ENCODE measurements at places on chromosomes 5 and 9.
A peak's percentile ranks its signal among the peaks of the same experiment; 100 is the strongest.

GRCh38 chr5:44997506-44997905 lies 188.8 kb downstream of the MRPS30 start:
- DNase-seq = no peak

- DNase-seq = no peak
Measured at GRCh38 chr9:137044502-137045177, 1.3 kb downstream of the NPDC1 start.

DNA sequence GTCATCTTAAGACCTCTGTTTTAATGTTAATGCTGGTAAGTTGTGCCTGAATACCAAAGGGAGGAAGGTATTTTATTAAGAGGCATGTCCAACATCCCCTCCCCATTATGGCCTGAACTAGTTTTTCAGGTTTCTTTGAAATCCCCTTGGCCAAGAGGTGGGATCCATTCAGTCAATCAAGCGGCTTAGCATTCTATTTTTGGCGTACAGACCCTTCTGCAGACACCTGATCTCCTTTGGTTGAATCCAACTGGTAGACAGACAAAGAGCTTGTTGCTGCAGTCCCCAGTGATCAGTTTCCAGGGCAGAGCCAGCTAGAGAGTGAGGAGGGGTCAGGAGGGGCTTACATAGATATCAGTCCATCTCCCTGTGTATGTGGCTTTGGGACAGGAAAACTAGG lies 7.9 kb upstream of the KCNMB1 start:
- DNase-seq = no peak

DNA sequence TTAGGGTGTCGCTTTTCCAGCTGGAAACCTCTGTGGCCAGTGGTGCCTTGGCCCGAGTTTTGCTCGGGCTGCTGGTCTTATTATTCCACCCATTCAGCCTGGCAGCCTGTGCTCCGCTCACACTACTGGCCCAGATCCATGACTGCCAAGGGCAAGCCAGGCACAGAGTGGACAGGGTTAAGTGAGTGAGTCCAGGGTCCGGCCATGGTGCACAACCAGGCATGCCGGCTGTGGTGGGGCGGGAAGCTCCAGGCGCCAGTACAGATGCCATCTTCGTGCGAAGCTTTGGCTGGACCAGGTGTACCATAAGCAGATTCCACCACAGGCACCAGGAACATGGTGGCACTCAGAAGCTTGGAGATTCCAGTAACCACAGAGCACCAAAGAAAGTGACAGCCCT lies 580.2 kb upstream of the FAM174A start:
- no peak for DNase-seq

- DNase-seq = no peak
Measured at GRCh38 chr9:90864779-90865178, 63.2 kb downstream of the SYK start.

- DNase-seq = no peak
Measured at GRCh38 chr5:71615809-71616208, 28.7 kb downstream of the MCCC2 start.

DNA sequence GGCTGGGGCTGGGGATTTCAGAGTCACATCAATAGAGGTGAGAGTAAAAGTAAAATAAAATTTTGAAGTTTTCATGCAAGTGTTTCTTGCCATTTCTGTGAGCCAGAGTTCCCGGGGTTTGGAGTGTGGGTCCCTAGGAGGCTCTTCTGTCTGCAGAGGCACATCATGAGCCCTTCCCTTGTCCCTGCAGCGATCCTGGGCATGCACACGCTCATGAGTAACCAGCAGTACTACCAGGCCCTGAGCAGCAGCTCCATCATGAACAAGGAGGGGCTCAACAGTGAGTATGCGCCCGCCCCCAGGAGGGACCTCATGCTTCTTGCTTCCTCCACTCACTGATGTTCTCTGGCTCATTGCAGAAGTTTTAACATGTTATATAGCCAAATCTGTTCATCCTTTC lies 61.1 kb downstream of the TMOD1 start:
- DNase-seq = no peak

DNA sequence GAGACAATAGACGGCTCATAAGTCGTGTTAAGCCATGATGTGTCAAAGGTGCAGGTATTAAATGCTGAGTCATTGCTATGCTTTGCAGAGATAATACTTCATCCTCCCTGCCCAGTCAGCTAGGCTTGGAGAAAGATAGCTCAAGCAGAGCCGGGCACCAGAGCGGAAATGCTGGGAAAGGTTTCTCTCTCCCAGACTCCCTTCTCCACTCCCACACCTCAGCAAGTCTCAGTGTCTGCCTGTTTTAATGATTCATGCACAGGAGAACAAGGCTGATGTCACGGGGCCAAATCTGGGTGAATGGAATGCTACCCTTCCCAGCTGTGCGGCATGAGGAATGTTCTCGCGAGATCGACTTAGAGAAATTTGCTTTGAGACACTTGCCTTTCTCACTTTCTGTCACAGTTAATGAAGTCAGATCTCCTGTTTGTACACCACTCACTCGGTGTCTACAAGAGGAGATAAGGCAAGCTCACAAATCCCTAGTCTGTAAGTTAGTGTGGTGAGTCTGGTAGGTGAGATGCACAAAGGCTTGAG lies 204.4 kb downstream of the EFNA5 start:
- DNase-seq = no peak

DNA sequence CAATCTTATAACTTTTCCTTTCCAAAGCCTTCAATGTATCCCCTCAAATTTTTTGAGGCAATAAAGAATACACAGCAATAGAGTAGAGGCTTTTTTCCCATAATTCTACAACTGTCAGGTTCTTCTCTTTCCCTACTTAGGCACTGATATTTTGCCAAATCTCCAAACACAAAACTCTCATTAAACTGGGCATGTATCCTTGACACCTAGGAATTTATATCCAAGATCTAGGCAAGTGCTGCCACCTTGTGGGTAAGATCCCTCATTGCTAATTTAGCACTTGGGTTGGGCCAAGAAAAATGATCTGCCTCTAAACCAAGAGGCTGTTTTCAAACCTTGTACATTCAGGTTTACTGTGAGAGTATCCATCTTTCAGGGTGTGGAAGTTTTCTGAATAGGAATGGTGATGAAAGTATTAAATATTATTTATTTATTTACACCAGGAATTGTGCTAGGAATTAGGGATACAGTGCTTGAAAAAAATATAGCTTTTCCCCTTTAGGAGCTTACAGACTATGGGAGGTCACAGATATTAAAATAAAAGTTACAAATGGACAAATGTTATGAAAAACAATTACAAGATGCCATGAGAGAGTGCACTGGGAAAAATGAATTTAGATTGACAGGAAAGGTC lies 17.6 kb downstream of the TSTD2 start:
- no peak for DNase-seq

DNA sequence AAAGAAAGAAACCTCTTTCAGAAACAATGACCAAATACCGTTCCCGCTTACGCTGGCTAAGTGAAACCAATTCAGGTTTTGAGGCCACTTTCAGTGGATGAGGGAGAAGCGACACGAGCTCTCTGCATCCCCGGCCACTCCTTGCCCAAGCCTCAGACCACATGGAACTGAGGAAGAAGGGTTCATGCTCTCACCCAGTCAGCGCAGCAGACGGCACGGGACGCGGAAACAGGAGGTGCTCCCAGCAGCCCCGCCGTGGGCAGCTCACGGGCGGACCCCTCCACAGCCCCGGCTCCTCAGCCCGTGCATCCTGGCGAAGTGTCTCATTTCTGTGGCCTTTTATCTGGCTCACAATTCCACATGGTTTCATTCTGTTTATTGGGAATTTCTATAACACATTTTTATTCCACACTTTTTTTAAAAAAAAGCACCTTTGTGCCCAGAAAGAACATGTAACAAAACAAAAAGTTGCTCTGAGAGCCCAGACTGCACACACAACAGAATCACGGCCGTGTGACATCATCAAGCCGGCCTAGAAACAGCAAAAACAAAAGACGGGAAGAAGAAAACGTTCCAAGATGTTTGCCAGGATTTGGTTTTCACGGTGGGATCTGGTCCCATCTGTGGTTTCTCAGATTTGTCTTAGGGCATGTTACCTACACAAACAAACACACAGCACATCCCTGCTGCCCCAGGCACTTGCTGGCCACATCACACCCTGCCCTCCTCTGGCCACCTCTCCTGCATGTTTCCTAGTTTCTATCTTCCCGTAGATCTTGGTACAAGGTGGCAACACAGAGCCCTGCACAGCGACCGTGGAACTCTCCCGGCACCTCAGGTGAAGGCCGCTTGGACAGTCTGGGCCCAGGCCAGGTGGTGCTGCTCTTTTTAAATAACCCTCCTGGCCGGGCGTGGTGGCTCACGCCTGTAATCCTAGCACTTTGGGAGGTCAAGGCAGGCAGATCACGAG lies 16.2 kb downstream of the QSOX2 start:
- DNase-seq = no peak

DNA sequence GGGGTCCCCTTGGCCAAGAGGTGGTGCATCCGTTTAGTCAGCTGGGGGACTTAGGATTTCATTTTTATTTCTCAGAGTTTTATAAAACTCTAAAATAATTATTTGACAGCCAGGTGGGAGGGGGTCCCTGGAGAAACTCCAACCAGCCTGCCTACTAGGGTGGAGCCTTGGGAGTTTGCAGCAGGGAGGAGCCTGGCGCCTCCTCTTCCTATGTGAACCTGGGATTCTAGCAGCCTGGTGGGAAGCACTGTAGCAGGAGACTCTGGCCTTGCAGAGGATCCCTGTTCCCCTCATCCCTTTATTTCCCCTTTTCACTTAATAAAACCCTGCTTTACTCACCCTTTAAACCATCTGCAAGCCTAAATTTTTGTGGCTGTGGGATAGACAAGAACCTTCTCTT lies 50.8 kb downstream of the FXN start:
- DNase-seq = no peak

- DNase-seq = no peak
Measured at GRCh38 chr9:118568704-118569103, 800.5 kb downstream of the BRINP1 start.

DNA sequence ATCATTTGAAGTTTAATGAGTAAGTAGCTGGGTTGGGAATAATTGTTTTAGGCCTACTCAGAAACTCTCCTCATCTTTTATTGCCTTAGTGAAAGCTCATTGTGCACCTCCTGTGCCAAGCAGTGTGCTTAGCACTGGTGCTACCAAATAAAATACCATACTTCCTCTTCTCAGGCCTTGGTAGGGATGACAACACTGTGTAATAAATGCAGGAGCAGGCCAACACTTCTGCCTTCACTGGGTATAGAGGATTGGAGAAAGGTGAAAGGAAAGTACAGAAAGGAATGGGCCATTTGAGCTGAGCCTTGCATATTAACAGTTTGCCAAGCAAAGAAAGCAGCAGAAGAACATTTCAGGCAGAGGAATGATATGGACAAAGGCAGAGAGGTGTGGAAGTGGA lies 285.7 kb downstream of the NR3C1 start:
- DNase-seq = no peak

DNA sequence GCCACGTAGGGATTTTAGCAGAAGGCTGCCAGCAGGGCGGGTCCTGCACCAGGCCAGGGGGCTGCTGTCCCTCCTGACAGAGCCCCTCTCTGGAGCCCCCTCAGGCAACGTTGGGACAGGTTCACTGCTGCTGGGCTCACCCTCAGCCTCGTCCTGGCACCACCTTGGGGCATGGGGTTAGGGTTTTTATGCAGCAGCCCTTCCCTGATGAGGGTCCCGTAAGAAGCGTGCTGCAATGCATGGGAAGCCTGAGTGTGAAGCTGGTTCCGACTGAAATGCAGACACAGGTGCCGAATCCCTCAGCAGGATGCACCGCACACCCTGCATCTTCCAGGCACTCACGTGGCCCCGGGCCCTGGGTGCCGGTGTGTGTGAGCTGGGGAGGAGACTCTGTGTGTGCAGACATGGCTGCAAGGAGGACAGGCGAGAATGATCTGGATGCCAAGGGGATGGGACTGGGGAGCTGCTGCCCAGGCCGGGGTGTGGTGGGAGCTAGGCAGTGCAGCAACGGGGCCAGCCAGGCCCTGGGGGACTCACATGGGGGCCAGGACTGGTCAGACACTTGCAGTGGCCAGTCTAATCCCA lies 27.1 kb downstream of the ZDHHC11B start:
- DNase-seq = no peak

- no peak for DNase-seq
Measured at GRCh38 chr5:149829954-149830353, 99.8 kb downstream of the PPARGC1B start.

GRCh38 chr5:8522646-8523045 lies 653.7 kb downstream of the MTRR start:
- DNase-seq = no peak

GRCh38 chr5:128376577-128376976 lies 161.5 kb downstream of the FBN2 start:
- DNase-seq = no peak

- DNase-seq = no peak
Measured at GRCh38 chr9:6605202-6605601, 40.3 kb downstream of the GLDC start.

GRCh38 chr5:140351609-140352334 lies 5.4 kb upstream of the HBEGF start:
- DNase-seq = no peak

DNA sequence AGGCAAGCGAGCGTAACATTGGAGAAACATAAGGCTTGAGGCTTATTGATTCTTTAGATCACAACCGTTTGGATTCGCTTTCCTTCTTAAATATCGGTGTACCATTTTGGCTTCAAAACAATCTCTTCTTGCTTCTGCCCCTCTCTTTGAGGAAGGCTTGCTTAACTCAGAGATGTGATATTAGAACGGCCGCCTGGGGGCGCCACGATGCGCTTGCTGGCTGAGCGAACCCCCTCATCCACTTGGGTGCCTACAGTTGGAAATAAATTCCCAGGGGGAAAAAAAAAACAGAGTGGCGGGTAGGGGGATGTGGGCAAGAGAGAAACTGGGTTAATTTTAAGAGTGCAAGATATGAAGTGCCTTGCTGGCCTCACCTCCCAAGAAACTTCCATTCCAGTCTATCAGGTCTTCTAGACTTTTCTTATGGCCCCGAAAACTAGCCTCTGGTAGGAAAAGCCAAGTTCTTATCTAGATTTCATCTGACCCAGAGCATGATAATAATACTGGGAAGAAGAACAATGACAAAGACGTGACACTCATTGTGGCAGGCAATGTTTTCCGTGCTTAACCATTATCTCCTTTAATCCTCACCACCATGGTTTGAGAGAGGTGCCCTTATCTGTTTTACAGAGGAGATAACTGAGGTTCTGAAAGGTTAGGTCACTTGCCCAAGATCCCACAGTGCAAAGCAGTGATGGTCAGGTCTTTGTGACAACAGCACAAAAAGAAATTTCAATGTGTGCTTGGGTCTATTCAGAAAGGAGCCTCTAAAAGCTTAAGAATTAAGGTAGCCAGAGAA lies 115.8 kb downstream of the DPYSL3 start:
- no peak for DNase-seq

GRCh38 chr9:33852216-33852826 lies 35.4 kb downstream of the UBE2R2 start:
- DNase-seq = peak; percentile 68

All from thoracic aorta (tissue), 2 donors.